Lung (tissue), 17 donors: ENCODE measurements at places on chromosomes 4 and X. TPM values are rescaled to one million over a fixed set of nuclear protein-coding genes. Genes with fewer than 3 reads are reported as not detected.

PCDH18 gene
- polyA plus RNA-seq = 1.7 TPM

NLGN4X gene
- 0.31 TPM for polyA plus RNA-seq

PTCHD1 gene
- polyA plus RNA-seq = 0.35 TPM

F9 gene
- polyA plus RNA-seq = not detected

CCSER1 gene
- polyA plus RNA-seq = 1.4 TPM

EVC gene
- polyA plus RNA-seq = 4.0 TPM

MSX1 gene
- polyA plus RNA-seq = 2.5 TPM

AFM gene
- not detected for polyA plus RNA-seq

F11 gene
- 12.9 TPM for polyA plus RNA-seq

FAM149A gene
- polyA plus RNA-seq = 2.5 TPM

BGN gene
- polyA plus RNA-seq = 104 TPM

FRMD7 gene
- polyA plus RNA-seq = not detected

RPS3A gene
- polyA plus RNA-seq = 2,201 TPM
